ENCODE measurements at places on chromosomes 6 and 20.

DNA sequence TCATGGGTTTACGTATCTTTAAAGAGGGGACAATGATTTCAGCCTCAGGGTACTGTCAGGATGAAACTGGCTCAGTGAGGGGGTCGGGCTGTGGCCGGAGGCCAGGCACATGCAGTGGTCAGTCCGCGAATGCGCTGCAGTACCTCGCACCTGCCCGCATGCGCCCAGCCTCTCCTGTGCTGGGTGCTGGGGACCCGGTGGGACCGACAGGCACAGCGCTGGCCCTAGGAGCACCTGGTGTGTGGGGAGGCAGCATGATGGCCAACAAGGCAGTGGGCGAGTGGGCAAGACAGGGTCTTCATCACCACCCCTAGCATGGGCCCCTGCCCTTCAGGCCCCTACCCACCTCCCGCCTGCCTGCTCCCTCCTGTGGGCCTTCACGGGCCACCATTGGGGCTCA is 970 bp upstream of the CABLES2 start:
- no peak for DNase-seq

GRCh38 chr6:13074415-13075140 is 253.8 kb downstream of the TBC1D7 start:
- no peak for DNase-seq

GRCh38 chr20:24911461-24911860 is 37.6 kb upstream of the CST7 start:
- DNase-seq = no peak

DNA sequence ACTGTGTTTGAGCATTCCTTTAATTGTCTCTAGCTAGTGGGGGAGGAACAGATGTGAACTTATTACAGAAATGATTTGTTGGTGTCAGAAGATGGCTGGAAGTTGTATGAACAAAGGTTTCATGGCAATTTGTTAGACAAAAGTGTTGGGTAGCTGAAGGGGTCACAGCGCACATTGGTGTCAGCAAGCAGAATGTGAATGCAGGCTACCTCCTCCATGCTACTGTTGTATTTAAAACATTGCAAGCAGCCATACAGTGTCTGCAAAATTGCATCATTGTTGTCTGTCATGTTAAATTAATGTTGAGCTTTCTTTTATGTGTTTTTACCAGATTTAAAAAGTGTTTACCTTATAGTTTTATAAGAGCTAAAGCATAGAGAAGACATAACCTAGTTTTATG is 6.2 kb downstream of the LRRC1 start:
- no peak for DNase-seq

GRCh38 chr6:143039548-143039947 is 21.1 kb upstream of the AIG1 start:
- DNase-seq = peak; percentile 65

DNA sequence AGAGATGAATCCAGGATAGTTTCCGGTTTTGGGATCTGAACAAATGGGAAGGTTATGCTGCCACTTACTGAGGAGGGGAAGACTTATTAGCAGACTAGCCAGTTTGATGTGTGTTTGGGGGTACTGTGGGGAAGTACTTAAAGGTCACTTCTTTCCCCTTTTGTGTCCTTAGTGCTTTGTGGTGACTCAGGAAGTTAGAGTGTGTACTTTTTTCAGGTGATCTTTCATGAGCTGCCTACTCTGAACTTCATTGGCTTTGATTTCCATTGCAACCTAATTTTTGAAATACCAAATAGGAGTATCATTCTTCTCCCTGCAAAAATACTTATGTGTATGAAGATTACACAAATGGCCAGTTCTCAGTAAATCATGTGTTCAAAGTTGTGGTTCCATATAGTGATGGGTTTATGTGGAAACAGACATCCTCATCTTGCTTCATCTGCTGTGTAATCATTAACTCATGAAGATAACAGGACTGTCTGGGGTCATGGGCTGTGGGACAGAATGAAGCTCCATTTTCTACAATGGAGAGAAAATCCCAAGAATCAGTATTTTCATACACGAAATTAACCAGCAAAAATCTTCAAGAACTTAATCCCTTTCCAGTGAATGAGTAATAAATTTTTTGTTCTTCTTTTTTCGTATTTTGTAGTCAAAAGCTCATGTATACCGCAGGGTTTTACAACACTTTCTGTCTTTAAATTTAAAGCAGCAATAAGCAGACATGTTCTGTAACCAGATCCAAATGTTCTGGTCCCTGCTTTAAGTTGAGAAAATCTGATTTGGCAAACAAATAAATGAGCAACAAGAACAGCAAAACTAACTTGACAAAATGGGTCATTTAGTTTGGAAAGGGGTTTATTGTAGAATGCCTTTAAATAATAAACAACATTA is 272.2 kb upstream of the FLRT3 start:
- no peak for DNase-seq

- no peak for DNase-seq
These were observed 272.0 kb downstream of the ZNF217 start for GRCh38 chr20:53321596-53321995.

DNA sequence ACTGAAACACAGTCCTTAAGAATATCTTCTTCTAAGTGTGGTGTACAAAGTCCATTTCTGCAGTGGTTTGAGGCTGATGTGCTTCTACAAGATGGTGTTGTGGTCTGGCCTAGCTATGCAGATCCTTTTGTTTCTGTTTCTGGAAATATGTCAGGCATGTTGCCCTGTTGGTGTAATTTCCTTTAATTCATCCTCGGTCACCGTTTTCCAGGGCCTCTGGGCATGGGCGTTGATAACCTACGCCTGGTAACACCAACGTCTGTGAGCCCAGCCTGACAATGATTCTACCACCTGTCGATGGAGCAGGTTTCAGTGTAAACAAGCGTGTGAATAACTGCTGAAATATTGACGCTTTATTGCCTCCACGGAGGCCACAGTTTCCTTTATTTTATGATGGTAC is 33.3 kb upstream of the AFDN start:
- no peak for DNase-seq

DNA sequence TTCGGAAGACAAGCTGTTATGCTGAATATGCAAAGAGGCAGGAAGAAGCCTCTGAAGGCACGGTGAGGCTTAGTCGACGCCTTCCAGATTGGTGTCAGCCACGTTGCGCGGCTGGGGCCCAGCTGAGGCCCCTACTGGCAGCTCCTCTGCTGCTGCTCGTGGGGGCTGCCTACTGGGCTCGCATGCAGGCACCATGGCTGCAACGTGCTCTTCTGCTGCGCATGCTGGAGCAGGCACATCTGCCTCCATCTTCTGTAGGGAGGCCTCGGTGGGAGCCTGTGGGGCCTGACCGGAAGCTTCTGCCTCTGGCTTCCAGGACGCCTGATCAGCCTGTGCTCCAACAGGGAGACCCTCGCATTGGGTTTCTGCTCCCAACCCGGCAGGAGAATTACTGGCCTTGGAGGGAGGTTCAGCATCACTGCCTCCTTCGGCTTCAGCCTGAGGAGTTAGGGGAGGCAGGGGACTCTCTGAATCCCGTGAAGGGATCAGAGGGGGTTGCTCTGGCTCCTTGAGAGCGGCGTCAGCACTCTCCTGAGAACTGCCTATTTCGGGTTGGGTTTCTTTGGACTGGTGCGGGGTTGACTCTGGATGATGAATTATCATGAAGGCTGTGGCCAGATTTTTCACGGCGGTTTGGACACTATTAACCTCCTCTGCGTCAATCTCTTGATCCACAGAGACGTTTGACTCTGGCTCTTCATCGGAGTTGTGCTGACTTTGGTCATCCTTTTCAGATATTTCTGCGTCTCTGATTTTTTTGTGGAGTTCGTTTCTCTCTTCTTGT is 49.1 kb downstream of the TXLNB start:
- DNase-seq = no peak

DNA sequence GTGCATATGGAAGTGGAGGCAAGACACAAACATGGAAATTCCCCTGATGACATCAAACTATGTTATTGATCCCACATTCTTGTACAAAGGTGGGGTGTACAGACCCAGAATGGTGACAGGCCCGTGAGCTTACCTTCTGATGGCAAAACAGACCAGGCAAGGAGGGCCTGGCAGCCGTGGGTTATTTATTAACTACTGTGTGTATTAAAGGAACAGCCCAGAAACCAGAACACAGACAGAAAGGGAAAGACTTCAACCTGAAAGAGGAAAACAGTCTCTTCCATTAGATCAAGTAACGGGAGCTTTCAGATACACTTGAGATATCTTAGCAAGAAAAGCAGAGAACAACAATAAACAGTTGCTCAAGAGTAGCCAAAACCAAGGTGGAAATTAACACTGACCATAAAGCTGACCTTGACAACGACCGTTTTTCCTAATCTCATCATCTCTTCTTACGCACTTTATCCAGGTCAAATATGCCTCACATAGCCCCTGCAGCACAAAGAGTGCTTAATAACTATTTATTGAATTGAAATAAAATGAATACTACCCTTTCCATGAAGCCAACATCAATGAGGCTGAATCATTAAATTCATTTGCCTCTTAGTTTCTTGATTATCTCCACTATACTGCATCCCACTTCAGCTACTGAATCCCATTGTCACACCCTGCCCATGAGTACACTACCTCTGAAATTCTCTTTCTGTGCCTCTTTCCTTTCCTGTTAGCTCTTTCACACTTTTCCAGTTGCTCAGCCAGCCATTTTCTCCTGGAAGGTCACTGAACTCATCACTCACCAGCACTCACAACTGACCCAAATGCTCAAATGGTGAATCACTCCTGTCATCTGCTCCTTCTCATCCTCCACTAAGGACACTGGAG is 67.4 kb downstream of the MOXD1 start:
- no peak for DNase-seq

DNA sequence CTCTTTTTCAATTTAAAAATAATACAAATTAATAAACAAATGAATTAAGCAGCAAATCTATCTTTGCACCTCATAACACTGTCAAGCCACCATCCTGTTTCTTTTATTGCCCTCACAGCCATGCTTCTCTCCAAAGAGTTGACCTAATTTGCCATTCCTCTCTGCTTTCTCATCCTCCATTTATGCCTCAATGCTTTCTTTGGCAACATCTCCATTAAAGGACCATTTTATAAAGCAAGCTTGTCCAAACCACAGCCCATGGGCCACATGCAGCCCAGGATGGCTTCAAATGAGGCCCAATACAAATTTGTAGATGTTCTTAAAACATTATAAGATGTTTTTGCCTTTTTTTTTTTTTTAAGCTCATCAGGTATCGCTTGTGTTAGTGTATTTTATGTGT is 26.4 kb upstream of the MEI4 start:
- DNase-seq = no peak

DNA sequence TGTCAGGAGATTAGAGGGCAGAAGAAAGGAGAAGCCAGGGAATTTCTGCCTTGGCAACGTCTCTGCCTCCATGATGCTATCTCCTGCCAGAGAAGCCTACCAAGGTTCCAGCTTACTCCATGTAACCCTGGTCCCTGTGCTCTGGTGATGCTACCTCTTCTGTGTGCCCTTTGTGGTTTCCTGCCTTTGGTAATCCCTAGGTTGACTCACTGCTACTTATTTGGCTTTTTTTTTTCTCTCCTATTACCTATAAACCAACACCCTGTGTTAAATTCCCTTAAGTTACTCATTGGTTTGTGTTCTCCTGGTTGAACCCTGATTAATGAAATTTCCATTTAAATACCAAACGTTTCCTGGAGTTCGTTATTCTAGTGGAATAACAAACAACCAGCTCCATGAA is 527.8 kb upstream of the FLRT3 start:
- no peak for DNase-seq

GRCh38 chr6:162907876-162908481 is 180.2 kb downstream of the PACRG start:
- peak; percentile 8 for DNase-seq

DNA sequence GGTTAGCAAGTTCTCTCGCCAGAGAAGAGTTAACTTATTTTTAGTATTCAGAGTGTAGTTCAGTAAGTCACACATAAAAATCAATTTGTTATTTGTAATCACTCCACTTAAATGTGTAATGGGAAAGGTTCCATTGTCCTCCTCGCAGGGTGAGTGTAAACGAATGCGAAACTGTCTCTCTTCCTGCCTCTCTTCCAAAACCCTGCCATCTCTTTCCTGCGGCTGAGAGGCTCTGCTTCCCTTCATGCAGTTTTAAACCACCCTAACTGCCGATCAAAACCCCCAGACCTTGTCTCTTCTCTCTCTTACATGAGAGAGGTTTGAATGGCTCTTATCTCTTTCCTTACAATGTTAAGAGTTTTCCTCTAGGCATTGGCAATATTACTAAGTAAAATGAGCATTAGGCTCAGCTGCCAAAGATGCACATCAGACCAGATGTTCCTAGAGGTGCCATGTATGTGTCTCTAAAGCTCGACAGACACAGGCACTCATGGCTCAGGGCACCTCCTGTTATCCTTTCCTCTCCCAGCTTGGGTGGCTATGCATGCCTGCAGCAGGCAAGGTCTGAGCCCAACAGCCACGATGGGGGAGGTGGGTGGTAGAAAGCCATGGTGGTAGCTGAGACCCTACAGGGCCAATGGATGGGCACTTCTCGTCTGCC is 91.2 kb downstream of the JARID2 start:
- no peak for DNase-seq

- DNase-seq = peak; percentile 57
These were observed 10.8 kb upstream of the TAAR1 start for GRCh38 chr6:132669690-132670291.

DNA sequence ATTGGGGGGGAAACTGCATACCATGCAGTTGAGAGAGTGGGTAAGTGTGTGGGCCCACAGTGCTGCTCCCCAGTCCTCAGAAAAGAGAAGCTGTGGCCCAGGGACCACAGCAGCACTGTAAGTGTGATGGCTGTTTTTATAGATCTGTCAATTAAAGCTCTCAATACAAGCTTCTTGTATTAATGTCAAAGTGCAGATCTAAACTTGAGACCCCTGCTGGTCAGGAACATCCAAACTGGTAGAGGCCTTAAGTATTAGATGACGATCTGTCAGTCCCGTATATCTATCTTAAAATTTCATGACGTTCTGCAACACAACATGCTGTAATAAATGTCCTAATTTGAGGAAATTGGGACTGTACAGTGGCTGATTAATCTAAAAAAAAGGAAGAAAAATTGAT is 74.8 kb downstream of the TULP4 start:
- DNase-seq = no peak

GRCh38 chr20:60787276-60787675 is 464.8 kb upstream of the CDH4 start:
- DNase-seq = no peak

GRCh38 chr20:35720165-35721123 is 21.2 kb downstream of the ROMO1 start:
- DNase-seq = no peak

All from activated CD4-positive, alpha-beta T cell treated with anti-CD3 and anti-CD28 coated beads, Interleukin-10, Interleukin-2, amounts not matched to agents 100 ng/mL and 50 ng/mL, durations not matched to agents 16 hours and 8 hours (primary cell).